ENCODE measurements at places on chromosomes 4 and X. TPM values are rescaled to one million over a fixed set of nuclear protein-coding genes. Genes with fewer than 3 reads are reported as not detected.

The TAF7L gene
- not detected for total RNA-seq

The NDST3 gene
- not detected for total RNA-seq

The EDA2R gene
- total RNA-seq, result 9.5 TPM

The FGB gene
- total RNA-seq, result not detected

DNA sequence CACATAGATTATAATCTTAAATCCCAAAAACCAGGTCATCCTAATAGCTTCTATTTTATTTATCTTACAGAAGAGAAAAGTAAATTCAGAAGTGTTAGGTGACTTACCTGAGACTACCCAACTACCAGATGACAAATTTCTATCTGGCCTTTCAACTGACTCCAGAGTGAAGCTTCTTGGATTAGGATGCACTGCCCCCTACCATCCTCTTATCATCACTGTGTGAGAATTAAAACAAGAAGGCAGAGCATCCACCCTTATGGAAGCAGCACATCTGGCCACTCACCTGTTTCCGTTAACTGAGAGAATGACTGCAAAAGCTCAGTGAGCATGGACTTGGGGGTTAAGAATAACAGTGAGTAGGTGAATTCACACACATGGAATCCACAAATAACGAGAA, 502.6 kb upstream of the TECRL start:
- DNase-seq, result no peak
- H3K4me1 ChIP-seq, result no peaks in the 10 kb centered on the region
- H3K27me3 ChIP-seq, result no peaks in the 10 kb centered on the region
- no peaks in the 10 kb centered on the region for H3K36me3 ChIP-seq

DNA sequence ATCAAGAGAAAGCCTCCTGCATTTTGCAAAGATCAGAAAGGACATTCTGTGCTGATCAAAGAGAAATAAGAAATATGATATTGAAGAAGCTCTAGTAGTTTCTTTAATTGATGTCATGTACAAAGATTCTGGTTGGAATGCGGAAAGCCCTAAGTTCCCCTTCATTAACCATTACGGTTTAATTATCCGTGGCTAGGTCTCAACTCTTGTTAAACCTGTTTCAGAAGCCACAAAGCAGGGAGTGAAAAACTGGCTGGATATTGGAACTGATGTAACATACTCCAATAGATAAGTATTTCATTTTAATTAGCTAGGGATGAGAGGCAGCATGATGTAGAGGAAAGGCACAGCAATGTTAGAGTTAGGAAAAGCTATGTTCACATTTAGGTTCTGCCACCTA, 55.7 kb downstream of the SPANXN3 start:
- H3K4me3 ChIP-seq, result no peak overlapping the region
- no peak for DNase-seq
- H3K27me3 ChIP-seq, result no peaks in the 10 kb centered on the region
- no peak overlapping the region for H3K27ac ChIP-seq
- no peaks in the 10 kb centered on the region for H3K36me3 ChIP-seq

- DNase-seq, result peak; percentile 14
- peaks cover 6% of the 10 kb centered on the region for H3K27me3 ChIP-seq
- H3K36me3 ChIP-seq, result no peaks in the 10 kb centered on the region
- no peaks in the 10 kb centered on the region for H3K4me1 ChIP-seq
- H3K27ac ChIP-seq, result no peak overlapping the region
These were observed 50.0 kb downstream of the COX18 start for GRCh38 chr4:73019462-73020047.

- no peaks in the 10 kb centered on the region for H3K4me1 ChIP-seq
- H3K27ac ChIP-seq, result no peak overlapping the region
- H3K4me3 ChIP-seq, result no peak overlapping the region
- H3K27me3 ChIP-seq, result peaks cover 50% of the 10 kb centered on the region
These were observed 38.3 kb downstream of the SYTL5 start for GRCh38 chrX:38044701-38045100.

DNA sequence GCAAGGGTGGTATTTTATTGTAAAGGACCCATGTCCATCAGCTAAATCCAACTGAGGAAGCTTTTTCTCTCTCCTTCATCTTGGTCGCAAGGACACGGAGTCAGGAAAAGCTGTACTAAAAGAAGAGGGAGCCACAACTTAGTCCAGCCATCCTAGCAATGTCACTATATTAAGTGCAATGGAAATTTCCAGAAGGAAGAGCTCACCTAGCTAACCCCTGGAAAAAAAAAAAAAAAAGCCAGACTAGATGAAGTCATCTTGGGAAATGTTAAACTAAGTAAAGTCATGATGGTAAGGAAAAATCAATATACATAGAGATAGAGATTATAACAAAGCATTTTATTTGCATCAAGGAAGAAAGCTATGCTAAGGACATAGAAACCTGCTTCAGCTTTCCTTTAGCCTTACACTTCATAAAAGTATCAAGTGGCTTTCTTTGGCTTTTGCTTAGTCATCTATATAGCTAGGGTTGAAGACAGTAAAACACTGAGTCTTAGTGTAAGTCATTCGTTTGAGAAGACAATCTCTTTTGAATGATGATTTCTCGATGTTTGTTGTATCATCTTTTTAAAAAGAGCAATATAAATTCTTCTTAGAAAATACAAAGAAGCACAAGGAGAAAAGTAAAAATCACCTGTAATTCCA, 18.6 kb upstream of the CA5B start:
- H3K27me3 ChIP-seq, result no peaks in the 10 kb centered on the region
- no peaks in the 10 kb centered on the region for H3K36me3 ChIP-seq
- no peak overlapping the region for H3K27ac ChIP-seq
- DNase-seq, result no peak
- peaks cover 16% of the 10 kb centered on the region for H3K4me1 ChIP-seq
- no peak overlapping the region for H3K4me3 ChIP-seq

DNA sequence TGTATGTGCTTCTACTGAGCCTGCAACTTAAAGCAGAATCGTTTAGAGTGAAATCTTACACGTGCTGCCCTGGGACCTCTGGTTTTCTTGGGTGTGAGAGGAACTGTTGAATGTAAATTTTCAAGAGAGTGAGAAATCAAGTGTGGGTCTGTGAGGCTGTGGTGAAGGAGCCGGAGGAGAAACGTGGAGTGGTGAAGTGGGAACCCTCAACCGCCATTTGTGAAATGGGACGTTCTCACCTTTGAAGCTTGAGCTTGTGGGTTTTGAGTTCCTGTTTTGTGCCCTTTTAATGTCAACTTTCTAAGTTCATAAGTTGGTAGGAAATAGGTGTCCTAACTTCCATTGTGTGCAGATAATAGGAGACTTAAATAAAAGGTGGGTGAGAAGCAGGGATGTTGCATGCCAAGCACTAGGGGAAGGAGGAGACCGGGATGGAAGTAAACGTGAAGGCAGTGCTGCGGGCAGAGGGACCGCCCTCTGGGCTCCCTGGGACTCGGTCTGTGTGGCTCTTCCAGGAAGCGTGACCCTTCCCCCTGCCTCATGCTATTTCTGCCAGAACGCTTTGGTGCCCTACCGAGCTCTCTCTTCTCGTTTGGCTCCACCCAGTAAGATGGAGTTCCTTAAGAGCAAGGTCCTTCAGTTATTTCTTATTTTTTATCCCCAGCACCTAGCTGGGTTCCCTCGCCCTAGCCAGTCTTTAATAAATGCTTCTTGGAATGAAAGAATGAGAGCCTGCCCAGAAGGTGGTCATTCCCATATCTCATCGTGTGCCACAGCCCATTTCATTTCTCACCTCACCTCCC, 56.0 kb downstream of the TMEM131L start:
- peaks cover 100% of the 10 kb centered on the region for H3K4me1 ChIP-seq
- H3K4me3 ChIP-seq, result peak overlapping the region; percentile 72
- no peaks in the 10 kb centered on the region for H3K27me3 ChIP-seq
- peak overlapping the region; percentile 99 for H3K27ac ChIP-seq
- DNase-seq, result peak; percentile 70

DNA sequence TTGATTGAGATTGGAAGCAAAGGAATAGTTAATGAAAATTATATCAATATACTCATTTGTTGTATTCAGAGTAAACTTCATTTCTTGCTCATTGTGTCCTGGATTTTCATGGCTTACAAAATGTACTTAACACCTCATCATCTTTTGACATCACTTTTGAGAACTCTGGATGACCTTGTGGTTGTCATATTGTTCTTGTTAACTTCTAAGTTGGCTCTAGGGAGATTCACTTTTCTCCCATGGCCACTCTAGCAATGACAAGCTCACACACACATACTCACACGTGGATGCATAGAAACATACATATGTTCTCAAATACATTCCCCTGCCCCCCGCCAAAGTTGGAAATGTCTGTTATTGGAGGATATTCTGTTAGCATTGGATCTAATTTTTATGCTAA, 15.3 kb downstream of the PHEX start:
- H3K27me3 ChIP-seq, result no peaks in the 10 kb centered on the region
- no peak for DNase-seq
- no peaks in the 10 kb centered on the region for H3K36me3 ChIP-seq
- no peaks in the 10 kb centered on the region for H3K4me1 ChIP-seq
- H3K4me3 ChIP-seq, result no peak overlapping the region
- H3K27ac ChIP-seq, result no peak overlapping the region

DNA sequence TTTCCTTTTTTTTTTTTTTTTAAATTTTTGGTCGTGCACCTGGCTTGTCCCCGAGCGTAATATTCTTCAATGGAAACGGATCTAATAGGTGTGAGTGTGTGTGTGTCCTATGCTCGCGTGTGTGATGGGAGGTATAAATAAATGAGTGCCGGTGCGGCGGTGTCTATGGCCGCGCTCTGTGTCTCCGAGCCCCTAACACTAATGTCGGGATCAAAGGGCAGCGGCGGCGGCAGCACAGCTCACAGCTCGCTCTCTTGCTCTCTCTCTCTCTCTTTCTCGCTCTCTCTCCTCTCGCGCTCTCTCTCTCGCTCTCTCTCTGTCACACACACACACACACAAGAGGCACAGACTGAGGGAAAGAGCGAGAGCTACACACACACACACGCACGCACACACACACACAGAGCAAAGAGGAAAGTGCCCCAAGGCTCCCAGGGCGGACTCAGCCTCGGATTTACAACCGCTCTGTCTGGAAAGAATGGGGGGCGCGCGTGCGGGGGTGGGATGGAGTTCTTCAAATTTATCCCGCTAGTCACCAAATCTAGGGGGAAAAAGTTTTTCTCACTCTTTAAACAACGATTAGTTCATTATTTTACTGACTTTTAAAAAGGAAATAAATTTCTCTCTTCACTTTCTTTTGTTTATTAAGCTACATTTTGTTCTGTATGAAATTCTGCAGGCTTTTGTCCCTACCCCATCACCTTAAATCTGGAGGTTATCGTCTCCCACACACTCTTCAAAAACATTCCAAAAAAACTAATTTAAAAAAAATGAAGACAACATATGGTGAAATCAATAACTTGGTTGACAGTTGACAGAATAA, at the start of gene ZNF827:
ZNF827 (minus strand) TSS at position 206 of the 823 bp plus-strand sequence. CDS start 416 bp downstream, outside the sequence.
- H3K36me3 ChIP-seq, result peaks cover 9% of the 10 kb centered on the region
- DNase-seq, result peak; percentile 72
- no peaks in the 10 kb centered on the region for H3K27me3 ChIP-seq
- H3K27ac ChIP-seq, result peak within 1 kb of the TSS; percentile 96
- peaks cover 34% of the 10 kb centered on the region for H3K4me1 ChIP-seq

DNA sequence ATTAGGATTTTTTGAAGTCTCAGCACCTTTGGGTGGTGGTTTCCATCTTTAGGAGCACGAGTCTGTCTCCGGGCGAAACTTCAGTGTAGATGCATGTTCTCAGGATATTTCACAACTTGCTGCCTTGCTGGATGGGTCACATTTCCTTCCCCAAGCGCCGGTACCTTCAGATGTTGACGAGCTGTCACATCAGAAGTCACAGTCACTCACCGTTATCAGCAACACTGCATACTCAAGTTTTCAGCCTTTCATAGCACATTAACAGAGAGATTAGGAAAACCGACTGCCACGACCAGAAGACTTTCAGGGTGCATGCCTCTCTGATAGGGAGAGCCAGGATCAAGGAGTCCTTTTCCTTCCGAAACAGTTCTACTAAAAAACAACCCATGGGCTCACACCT, 77.8 kb downstream of the SHROOM2 start:
- H3K27me3 ChIP-seq, result peaks cover 35% of the 10 kb centered on the region
- DNase-seq, result no peak
- H3K4me1 ChIP-seq, result no peaks in the 10 kb centered on the region
- no peak overlapping the region for H3K4me3 ChIP-seq

GRCh38 chr4:10175626-10176025, 59.0 kb upstream of the WDR1 start:
- H3K4me1 ChIP-seq, result peaks cover 8% of the 10 kb centered on the region
- no peaks in the 10 kb centered on the region for H3K27me3 ChIP-seq
- DNase-seq, result no peak
- peaks cover 2% of the 10 kb centered on the region for H3K36me3 ChIP-seq
- no peak overlapping the region for H3K4me3 ChIP-seq
- no peak overlapping the region for H3K27ac ChIP-seq

DNA sequence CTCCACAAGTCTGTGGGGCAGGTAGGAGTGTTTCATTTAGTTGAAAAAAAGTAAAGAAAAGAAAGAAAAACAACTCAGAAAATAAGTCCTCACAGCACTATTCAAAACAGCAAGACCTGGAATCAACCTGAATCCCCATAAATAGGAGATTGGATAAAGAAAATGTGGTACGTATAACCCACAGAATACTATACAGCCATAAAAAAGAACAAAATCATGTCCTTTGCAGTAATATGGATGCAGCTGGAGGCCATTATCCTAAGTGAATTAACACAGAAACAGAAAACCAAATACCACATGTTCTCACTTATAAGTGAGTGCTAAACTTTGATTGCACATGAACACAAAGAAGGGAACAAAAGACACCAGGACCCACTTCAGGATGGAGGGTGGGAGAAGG, 71.9 kb downstream of the ARSJ start:
- no peak overlapping the region for H3K4me3 ChIP-seq
- no peak overlapping the region for H3K27ac ChIP-seq
- no peaks in the 10 kb centered on the region for H3K27me3 ChIP-seq
- peaks cover 13% of the 10 kb centered on the region for H3K36me3 ChIP-seq
- H3K4me1 ChIP-seq, result peaks cover 19% of the 10 kb centered on the region

GRCh38 chrX:72095370-72095769, 36.3 kb downstream of the RTL5 start:
- H3K4me3 ChIP-seq, result no peak overlapping the region
- H3K36me3 ChIP-seq, result no peaks in the 10 kb centered on the region
- no peak for DNase-seq
- H3K4me1 ChIP-seq, result peaks cover 11% of the 10 kb centered on the region

Measured in activated T-cell treated with anti-CD3 and anti-CD28 coated beads, Interleukin-2, amount 50 U/mL, for 72 hours (primary cell).